Activated CD8-positive, alpha-beta memory T cell treated with anti-CD3 and anti-CD28 coated beads, Interleukin-2, amount 50 U/mL, for 4 hours (primary cell): ENCODE measurements at places on chromosomes 1 and 21.
A peak's percentile ranks its signal among the peaks of the same experiment; 100 is the strongest.

DNA sequence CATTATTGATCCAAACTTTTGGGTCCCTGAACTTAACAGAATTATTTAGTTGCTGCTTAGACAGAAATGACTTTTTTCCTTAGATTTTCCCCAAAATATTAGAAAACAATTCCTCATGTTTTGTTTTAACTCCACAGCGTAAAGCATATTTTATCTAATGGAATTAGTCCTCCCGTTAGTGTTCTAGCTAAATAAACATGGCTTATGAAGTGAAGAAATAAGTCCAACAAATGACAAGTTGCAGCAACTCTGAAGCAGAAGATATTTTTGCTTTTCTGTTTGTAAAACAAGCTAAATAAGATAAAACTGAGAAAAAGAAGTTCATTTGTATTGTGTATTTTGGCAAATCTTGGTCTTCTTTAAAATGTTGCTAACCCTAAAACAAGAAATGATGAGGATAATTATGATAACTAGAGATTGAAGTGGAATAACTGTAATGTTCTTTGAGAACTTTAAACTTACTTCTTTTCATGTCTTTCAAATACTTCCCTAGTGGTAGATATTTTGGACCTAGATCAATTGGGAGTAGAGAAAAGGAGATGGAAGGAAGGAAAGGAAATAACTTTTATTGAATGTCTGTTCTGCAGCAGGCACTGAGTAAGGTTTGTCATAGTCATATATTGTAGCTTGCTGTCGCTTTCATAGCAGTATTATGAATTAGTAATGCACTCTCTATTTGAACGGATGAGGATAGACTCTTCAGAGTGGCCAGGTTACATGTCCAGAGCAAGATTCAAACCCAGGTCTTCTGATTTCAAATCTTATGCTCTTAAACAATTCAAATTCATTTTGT lies 12.5 kb downstream of the NFIA start:
- no peak for DNase-seq

- DNase-seq: no peak
Measured at GRCh38 chr1:8065369-8065768, 39.3 kb upstream of the ERRFI1 start.

GRCh38 chr1:214542275-214543199 lies 8.9 kb downstream of the PTPN14 start:
- DNase-seq: no peak

DNA sequence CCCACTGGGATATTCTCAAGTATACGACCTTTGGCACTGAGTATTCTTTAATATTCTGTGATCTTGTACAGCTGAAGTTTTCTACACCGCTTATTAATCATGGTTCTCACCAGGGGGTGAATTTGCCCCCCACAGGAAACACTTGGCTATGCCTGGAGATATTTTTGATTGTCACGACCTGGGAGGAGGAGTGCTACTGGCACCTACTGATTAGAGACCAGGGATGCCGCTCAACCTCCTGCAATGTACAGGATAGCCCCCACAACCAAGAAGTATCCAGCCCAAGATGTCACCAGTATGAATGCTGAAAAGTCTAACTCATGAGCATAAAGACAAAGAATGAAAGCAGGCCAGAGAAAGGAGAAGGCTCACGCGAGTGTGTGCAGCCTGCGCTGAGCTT lies 13.7 kb downstream of the REG4 start:
- DNase-seq: no peak

DNA sequence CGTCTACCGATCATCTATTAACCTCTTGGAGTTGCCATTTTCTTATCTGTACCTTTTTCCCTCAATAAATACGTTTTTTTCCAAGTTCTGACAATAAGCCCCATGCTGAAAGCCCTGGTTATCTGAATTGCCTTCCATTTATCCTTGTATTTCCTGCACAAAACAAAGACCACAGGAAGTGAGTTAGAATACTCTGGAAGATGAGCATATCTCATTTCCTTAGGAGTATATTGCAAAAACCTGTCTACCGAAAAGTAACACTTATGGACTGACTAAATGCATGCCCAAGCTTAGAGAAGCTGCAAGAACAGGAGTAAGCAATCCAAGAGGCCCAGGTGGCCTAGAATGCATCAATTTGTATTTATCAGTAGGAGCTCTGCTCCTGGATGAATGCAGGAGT lies 39.9 kb downstream of the DIRAS3 start:
- DNase-seq: no peak

GRCh38 chr1:51473331-51474115 lies 45.5 kb downstream of the EPS15 start:
- DNase-seq: no peak

DNA sequence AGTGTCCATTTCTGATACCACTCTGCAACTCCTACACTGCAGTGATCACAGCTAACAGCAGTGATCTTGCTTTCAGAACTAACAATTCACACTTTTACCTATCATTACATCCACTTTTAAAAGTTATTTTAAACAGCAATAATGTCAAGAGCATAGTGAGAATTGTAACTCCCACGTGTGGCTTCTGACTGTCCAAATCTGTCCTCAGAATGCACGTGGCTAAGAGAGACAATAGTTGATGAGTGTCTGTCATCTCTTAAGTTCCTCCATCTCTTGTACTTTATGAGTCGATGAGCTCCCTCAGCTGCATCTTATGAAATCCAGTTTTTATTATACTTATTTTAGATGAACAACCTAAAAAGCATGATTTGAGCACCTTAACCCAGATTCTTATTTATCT lies 16.5 kb upstream of the CFHR5 start:
- no peak for DNase-seq

- no peak for DNase-seq
Measured at GRCh38 chr1:55720261-55720660, 505.1 kb upstream of the USP24 start.

GRCh38 chr1:223752721-223753515 lies 40.6 kb downstream of the CAPN2 start:
- no peak for DNase-seq

GRCh38 chr1:15472587-15472986 lies 3.3 kb upstream of the CELA2B start:
- DNase-seq: no peak

DNA sequence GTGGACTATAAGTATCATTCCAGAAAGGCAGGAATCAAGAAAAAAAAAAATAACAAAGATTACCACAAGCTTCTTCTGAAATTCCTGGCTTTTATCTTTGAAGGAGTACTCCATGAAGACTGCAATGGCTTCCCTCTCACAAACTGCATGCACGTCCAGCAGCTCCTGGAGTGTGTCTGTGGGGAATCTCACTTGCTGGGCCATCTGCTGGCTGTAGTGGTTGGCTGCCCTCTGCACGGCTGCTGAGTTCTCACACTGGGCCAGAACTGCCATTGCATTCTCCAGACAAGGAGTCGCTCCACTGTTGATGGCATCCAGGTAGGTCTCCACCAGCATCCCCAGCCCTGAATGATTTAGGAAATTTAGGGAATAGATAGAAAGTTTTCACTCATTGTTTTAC lies 23.3 kb upstream of the GBP2 start:
- DNase-seq: no peak

DNA sequence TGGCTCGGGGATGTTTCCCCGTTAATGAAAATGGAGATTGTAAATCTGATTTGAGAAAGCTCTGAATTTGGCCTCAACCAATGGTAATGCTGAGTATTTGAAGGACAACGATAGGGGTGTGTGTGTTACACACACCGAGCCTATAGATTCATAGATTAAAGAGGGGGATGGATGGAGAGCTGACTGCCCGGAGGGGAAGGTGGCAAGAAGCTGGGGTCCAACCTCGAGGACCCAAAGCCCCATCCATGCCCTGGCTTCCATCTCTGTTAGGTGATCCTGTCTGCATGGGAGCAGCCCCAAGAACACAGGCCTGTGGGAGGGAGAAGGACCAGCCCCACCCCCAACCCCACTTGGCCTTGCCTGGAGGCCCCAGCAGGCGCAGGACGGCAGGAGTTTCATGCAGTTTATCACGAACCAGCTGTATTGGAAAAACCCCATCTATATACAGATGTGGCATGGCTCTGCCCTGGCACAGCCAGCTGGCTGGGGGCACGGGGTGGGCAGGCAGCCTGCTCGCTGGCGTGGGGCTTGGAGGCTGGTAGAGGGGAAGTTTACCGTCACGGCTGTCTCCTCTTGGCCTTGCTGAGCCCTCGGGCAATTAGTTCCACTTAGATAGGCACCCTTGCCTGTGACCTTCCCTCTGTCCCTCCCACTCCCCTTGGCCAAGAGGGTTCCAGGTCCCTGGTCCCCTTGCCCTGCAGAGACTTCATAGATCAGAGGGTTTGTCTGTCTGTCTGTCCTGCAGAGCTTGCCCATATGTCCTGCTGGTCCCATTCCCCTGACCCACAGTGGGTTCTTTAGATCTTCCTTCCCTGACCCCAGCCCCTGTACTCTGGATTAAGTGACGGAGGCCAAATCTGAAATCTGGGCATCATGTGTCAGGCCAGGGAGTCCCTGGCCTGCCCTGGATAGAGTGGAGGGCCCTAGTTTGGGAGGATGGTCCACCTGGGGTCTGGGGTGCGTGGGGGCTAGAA lies 3.0 kb downstream of the HSPB7 start:
- DNase-seq: no peak

GRCh38 chr1:176628775-176629174 lies 165.8 kb downstream of the PAPPA2 start:
- no peak for DNase-seq

DNA sequence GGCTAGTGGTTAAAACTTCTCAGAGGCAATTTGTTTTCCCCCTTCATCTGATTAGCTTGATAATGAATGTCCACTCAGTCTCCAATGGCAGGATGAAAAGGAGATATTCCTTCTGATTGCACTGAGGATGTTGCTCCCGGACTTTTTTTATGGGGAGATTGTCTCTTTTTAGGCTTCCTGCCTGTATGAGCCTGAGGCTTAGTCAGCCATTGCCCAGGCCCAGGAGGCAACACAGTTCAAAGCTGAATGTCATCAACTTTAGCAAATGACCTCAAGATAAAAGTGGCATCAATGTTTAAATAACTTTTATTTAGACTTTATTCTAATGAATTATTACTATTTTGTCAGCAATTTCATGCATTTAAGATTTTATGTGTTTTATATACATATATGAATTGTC lies 162.9 kb upstream of the PTBP2 start:
- DNase-seq: no peak

GRCh38 chr1:61898658-61899057 lies 156.4 kb downstream of the PATJ start:
- DNase-seq: no peak

GRCh38 chr1:15453734-15454133 lies 2.8 kb upstream of the CELA2A start:
- no peak for DNase-seq

DNA sequence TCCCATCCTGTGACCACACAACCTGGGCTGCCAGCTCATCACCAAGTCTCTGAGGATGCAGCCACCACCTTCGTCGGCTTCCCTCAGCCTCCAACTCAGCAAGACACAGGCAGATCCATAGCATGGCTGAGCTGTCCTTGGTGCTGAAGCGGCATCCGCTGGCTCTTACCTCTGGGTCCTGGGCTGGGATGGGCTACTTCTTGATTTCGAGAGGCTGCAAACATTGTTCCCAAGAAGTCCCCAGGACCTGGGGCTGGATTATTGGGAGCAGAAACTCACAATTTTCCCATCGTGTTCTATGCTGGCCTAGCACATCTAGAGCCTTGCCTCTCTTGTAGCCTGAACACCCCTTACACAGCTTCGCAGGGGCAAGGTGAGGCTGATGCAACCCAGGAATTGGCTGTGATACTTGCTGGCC lies 24.9 kb upstream of the C1QA start:
- DNase-seq: no peak

- no peak for DNase-seq
Measured at GRCh38 chr21:42570362-42570761, 56.7 kb downstream of the SLC37A1 start.

GRCh38 chr1:169146576-169147214 lies 40.2 kb downstream of the ATP1B1 start:
- no peak for DNase-seq

DNA sequence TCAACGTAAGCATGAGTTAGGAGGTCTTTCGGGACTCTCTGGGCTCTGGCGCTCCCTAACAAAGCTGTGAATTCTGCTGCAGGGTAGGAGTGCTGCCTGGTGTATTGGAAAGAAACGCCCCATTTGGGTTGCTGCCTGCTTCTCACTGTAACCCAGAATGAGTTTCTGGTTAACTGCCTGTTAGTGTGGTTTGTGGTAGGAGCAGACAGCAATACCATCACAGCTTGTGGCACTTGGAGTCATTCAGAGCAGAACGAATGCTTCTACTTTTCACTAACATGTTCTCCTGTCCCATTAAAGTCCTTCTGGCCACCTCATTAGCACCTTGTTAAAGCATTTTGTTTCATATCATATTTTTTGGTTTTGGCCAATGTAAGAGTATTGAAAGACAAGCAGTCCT lies 18.1 kb downstream of the MAP3K7CL start:
- no peak for DNase-seq

DNA sequence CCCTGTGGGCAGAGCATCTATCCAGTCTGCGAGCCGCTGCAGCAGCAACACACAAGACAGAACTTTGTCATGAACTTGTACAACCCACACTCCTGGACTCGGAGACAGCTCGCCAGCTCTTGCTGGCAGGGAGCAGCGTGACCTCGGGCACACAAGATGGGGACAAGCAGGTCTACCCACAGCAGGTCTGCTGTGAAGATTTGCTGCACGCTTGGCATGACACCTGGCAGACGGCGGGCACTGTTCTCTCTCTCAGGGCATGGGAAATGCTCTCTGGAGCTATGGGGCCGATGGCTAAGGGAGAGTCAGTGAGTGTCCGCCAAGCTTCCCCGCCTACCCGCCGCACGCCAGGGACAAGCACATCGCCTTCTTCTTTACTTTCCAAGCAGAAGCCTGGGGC lies 90.0 kb downstream of the STUM start:
- DNase-seq: peak; percentile 8

GRCh38 chr1:207744000-207744534 lies 7.8 kb upstream of the CD46 start:
- no peak for DNase-seq

DNA sequence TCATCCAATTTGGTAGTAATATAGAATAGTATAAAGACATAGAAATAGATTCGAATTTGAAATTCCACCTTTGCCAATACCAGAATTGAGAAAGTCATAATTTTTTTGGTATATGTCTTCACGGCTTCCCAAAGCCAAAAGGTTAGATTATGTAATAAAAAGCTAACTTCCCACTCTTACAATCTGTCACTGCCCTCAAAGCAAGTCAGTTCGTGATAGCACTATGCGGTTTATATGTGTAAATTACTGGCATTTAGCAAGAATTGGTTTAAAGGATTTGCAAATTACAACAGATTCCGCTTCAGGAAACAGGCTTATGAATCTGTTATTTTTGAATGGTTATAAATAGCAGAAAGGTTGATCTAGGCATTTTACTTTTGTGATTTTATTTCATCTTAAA lies 679.4 kb upstream of the ADGRL2 start:
- no peak for DNase-seq

DNA sequence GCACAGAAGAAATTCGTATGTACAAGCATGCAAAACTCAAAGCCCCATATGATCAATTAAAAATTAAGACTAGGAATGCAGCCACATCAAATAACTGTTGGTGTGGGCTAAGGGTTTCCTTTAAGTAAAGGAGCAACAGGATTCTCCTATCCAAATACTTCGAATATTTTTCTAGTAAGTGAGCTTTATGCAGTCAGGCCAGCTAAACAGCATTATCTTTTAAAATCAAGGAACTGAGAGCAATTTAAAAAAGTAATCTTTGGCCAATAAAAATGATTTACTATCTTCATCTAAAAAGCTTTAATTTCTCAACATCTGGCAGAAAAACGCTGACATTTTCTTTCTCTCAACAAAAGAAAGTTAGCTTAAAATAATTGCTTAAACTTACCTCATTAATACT lies 19.8 kb downstream of the CNN3 start:
- no peak for DNase-seq
